ENCODE measurements at places on chromosomes 5 and 9.

DNA sequence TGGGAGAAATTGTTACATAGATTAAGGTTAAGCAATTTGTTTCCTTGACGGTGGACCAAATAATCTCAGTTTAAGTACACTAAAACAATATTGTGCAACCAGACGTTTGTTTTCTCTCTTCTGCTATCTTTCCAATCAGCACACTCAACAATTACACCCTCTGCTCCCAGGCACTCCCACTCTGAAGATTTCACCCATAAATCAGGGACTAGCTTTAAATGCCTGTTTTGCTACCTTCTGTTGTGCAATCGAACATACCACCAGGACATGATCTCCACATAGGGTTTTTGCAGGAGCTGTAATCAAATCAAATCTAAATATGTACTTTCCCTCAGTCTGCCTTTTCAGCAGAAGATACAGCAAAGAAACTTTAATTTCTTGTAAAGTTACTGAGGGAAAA is 405.8 kb upstream of the TLE4 start:
- no peak for DNase-seq

GRCh38 chr5:8864053-8864452 is 681.8 kb downstream of the SEMA5A start:
- no peak for DNase-seq

GRCh38 chr5:89493414-89493813 is 610.4 kb upstream of the MEF2C start:
- DNase-seq = no peak

GRCh38 chr5:10332301-10332700 is 21.2 kb upstream of the MARCHF6 start:
- no peak for DNase-seq

GRCh38 chr5:139215107-139215975 is 17.2 kb upstream of the SIL1 start:
- no peak for DNase-seq

GRCh38 chr9:110432253-110432652 is 94.6 kb upstream of the TXNDC8 start:
- DNase-seq = no peak

GRCh38 chr5:55636683-55637082 is 75.4 kb downstream of the SLC38A9 start:
- DNase-seq = no peak

DNA sequence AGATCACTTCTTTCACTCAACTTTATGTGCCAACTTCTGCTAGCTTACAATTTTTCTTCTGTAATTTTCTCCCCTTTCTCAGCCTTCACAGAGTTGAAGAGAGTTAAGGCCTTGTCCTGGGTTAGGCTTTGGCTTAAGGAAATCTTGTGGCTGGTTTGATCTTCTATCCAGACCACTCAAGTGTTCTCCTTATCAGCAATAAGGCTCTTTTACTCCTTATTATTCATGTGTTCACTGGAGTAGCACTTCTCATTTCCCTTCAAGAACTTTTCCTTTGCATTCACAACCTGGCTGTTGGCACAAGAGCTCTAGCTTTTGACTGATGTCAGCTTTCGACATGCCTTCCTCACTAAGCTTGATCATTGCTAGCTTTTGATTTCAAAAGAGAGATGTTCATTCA is 86.9 kb upstream of the ALDH1B1 start:
- no peak for DNase-seq

DNA sequence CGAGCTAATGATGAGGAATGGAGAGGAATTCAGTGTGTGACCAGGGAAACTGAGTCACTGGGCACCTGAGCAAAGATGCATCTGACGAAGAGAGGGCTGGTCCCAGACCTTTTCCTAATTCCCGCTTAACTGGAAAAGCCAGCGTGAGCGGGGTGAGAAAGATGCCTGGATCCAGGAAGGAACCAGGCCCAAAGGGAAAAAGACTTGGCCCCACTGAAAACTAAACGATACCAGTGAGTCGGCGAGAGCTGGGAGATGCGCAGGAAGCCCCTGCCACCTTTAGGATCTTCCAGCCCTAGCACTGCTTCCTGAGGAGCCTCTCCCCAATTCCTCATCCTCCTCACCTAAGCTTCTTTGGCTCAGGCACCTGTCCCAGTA is 499 bp upstream of the FCHSD1 start:
- no peak for DNase-seq

GRCh38 chr5:92460505-92460904 is 1077.4 kb upstream of the ARRDC3 start:
- no peak for DNase-seq

GRCh38 chr9:112203536-112203935 is 28.4 kb upstream of the SUSD1 start:
- no peak for DNase-seq

DNA sequence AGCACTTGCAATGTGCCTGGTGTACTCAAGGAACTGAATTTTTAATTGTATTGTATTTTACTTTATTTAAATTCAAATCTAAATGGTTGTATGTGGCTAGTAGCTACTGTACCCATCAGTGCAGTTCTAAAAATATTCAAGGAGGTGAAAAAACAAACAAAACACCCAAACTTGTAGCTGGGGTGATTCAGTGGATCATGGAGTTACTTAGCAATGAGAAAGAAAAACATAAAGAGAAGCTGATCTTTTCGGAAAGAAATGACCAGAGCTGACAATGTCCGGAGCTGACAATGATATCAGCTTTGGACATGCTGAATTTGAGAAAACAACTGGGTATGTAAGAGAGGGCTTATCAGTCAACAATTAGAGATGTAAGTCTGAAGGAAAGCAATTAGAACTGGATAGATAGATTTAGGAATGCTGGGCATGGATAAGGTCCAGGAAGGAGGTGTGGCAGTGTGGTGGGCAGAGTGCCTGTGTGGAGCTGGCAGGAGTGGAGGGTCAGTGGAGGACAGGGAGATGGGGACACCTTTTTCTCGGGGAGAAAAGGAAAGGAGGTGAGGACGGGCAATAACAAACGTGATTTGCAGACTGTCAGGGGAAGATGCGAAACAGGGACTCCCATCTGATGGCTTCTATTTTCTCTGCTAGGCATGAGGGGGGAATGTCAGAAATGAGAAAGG is 113.2 kb downstream of the DCP2 start:
- DNase-seq = no peak

GRCh38 chr5:141605523-141606277 is 13.1 kb downstream of the DIAPH1 start:
- DNase-seq = peak; percentile 84

- no peak for DNase-seq
Observed at GRCh38 chr5:111389390-111390082, 122.8 kb downstream of the STARD4 start.

GRCh38 chr5:168123631-168124528 is 167.6 kb upstream of the WWC1 start:
- DNase-seq = no peak

DNA sequence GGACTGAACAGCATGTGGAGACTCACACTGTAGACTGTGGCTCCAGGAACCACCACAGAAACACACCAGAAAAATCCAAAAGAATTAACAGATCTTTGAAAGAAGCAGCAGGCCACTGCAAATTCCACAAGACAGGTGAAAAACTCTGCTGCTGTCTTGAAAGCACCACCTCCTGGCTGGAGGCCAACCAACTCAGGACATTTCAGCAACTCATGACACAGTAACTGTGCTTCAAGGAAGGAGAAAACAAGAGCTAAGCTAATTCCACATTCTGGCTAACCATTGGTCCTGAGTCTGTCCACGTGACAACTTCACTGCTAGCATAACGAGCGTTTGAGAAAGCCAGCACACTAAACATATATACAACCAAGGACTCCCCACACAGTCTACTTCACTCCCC is 625.1 kb downstream of the PRELID2 start:
- no peak for DNase-seq

GRCh38 chr5:2000591-2000990 is 117.9 kb upstream of the IRX4 start:
- DNase-seq = no peak

DNA sequence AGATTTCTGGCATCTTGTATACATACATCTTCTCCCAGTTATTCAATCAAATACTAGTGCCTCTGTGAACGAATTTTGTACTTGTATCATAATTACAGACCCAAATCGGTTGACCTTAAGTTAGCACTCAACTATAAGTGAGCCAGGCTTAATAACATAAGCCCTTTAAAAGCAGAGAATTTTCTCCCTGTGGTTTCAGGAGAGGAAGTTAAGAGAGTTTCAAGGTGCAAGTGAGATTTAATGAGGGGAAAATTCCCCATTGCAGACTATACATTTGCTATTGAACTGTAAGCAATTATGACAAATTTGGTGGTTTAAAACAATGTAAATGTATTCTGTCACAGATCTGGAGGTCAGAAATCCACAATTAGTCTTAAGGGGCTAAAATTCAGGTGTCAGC is 261.9 kb upstream of the NREP start:
- DNase-seq = no peak

GRCh38 chr5:133327946-133328401 is 276.2 kb downstream of the HSPA4 start:
- DNase-seq = no peak

DNA sequence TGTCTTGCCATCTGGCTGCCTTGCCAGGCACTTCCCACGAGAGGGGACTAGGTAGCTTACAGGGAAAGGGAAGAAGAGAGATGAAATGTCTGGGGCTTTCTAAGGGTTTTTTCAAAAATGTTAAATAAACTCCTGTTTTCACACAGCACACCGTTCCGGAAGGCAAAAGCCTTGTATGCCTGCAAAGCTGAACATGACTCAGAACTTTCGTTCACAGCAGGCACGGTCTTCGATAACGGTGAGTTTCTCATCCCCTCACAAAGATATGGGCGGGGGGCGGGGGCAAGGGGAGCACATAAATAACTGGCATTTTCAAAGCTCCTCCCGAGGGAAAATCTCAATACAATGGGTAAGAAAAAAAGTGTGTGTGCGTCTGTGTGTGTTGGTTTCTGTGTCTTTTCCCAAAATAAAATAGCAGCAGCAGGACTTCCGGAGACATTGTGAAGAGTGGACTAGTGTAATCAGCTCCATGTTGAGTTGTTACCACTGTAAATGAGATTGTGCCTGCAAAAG is 189.6 kb downstream of the NR3C1 start:
- DNase-seq = no peak

DNA sequence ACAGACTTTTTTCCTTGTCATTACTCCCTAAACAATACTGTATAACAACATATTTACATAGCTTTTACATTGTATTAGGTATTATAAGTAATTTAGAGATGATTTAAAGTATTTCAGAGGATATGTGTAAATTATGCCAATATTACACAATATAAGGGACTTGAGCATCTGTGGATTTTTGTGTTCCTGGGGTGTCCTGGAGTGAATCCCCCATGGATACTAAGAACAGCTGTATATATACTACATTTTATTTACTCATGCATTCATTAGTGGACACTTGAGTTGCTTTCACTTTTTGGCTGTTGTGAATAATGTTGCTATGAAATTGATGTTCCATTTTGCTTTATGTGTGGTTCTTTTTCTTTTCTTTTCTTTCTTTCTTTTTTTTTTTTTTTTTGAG is 348.8 kb downstream of the SH3GL2 start:
- DNase-seq = no peak

GRCh38 chr9:136982232-136983051 is at the start of gene LCNL1:
LCNL1 (plus strand) TSS chr9:136982993; CDS start chr9:136983587, 594 bp downstream.
- no peak for DNase-seq

- DNase-seq = no peak
Observed at GRCh38 chr5:36481454-36482120, 124.8 kb upstream of the SLC1A3 start.

DNA sequence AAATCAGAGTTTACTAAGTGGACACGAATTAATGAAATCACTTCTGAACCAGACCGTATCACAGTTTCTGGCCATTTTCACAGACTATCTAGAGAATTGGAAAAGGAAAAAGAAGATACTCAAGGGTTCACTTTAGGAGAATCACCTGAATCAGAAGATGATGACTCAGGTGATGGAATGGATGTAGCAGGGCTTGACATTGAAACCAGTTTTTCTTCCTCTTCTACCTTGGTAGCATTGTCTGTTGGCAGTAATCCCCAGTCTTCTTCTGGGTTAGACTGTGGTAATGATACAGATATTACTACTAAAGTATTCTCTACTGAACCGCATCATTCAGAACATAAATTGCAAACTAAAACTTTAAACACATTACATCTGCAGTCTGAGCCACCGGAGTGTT is 38.5 kb downstream of the ICE1 start:
- DNase-seq = no peak

- DNase-seq = no peak
Observed at GRCh38 chr9:130989891-130990290, 19.1 kb upstream of the LAMC3 start.

DNA sequence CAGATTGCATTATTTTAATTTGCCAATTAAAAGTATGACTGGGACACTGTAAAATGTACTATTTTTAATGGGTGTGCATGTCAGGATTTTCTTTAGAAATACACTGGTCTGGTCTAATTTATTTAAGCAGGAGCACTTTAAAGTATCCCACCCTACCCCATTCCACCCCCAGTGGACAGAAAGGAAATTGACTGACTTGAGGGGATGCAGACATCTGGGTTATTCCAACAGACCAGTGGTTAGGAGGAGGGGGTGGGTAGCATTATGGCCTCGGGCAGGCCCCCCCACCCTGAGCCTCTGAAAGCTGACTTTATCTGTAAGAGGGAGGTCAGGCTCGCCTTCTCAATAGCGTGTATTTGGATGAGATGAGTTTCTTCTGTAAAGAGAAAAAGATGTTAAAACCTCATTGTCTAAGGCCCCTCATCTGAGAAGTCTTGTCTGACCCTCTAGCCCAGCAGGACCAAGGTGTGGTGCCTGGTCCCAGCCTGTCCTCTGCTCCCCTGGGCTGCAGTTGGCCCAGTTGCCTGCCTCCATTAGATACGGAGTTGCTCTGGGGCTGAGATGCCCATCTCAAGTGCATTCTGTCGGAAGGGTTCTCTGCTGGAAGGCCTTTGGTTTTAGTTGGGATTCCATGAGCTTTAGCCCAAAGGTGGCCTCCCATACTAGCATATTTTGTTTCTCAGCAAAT is 4.4 kb downstream of the HNRNPAB start:
- DNase-seq = no peak

GRCh38 chr9:89175828-89176261 is 2.8 kb downstream of the SHC3 start:
- no peak for DNase-seq

GRCh38 chr5:168165221-168165914 is 126.1 kb upstream of the WWC1 start:
- no peak for DNase-seq

DNA sequence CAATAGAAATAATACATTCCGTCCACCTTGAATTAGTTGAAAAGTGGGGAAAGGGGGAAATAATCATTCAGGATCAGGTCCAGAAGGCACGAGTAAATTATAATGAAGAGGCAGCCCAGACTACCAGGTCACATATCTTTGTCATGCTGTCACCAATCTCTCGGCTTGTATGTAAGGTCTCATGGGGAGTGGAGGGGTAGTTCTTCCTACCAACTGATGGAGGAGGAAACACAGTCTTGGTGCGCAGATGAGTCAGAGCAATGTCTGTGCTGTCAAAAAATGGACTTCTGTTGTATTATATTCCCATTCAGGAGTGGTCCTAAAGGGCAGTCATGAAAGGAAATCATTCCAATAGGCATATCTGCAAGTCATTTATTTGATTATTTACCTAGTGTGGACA is 164.2 kb upstream of the PTGER4 start:
- DNase-seq = no peak

DNA sequence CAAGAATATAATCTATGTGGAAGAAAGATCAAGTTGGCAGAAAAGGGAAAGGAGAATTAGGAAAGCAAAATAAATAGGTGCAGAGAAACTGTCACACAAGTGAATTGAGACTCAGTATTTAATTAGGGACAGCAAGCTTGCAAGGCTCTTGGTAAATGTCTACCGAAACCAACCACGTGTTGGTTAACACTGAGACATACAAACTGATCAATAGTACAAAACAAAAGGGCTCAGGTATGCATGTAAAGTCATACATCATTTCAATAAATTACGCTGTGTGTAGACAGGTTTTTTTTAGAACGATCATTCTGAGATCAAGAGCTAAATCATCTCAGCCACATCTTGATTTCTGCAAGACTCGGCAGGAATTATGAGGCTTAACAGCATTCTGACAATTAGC is 225.4 kb downstream of the EBF1 start:
- DNase-seq = no peak
